Ascending aorta (tissue), 2 donors: ENCODE measurements at places on chromosomes 13 and 19.
A peak's percentile ranks its signal among the peaks of the same experiment; 100 is the strongest.

DNA sequence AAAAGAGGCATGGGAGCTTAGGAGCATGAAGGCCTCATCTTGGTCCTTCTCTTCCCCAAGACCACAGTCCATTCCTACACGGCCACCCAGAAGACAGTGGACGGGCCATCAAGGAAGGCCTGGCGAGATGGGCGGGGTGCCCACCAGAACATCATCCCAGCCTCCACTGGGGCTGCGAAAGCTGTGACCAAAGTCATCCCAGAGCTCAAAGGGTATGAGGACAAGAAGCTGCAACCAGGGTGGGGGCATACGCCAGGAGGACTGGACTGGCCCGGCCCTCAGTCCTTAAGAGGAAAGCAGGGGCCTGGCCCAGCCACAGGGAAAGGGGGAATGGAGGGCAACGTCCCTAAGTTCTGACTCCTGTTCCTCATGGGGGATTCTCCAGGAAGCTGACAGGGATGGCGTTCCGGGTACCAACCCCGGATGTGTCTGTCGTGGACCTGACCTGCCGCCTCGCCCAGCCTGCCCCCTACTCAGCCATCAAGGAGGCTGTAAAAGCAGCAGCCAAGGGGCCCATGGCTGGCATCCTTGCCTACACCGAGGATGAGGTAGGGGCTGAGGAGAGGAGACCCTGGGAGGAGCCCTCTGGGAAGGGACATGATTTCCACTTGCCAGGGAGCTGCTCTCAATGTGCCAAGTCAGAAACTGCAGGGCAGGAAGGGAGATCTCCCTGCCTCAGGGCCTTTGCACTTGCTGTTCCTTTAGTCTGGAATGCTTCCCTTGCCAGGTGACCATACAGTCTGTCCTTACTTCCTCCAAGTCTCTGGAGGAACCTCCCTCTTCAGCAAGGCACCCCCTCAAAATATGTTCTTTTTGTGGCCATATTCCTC, 1.9 kb upstream of the TMEM147 start:
- DNase-seq, result no peak

DNA sequence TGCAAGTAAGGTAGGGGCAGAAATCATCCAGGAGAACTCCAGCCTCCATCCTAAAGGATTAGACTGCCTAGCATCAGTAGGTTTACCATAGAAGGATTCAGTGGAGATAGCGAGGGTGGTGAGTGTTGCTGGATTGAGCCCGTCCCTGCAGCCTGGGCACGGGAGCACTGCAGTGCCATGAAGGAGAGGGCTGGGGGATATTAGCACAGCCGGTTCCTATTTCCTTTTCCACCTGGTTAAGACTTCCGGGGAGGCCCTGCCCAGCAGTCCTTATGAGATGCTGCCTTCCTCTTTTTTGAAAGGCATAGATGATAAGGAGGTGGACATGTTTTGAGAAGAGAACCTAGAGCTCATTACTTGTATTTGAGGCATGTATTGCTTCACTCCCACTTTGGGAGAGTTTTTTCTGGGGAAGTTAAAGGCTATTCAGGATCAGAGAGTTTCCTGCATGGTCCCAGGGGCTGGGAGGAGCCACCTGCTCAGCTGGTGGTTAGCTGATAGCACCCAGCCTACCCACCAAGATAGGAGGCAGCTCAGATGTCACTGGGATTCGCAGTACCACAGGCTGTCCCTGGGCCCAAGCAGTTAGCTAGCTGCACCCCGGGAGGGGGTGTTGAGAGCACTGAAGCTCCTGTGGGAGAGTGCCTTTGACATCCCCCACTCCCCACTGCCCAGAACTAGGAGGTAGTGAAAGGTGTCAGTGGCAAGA, 17.2 kb downstream of the ACTN4 start:
- DNase-seq, result no peak

DNA sequence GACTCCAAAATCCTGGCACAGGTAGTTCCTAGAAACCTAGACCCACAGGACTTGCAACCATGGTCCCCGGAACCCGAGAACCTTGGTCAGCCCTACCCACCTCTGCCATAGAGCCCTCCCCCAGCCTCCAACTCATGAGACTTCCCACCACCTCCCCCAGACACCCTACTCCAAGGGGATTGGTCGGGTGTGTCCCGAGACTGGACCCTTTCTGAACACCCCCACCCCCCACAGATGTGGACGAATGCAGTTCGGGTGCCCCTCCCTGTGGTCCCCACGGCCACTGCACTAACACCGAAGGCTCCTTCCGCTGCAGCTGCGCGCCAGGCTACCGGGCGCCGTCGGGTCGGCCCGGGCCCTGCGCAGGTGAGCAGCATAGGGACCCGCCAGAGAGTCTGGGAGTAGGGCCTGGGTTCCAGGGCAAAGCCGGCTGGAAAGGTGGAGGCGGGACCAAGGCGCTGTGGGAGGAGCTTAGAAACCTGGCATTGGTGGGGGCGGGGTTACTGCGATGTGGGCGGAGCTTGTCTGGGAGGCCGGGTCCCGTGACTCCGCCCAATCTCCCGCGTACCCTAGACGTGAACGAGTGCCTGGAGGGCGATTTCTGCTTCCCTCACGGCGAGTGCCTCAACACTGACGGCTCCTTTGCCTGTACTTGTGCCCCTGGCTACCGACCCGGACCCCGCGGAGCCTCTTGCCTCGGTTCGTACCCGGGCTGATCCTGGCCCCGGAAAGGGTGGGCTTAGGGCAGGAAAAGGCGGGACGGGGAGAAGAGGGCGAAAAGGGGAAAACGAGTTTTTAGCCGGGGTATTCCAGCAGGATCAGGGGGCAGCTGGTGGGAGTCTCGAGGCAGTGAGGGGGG, 11.9 kb downstream of the LTBP4 start:
- no peak for DNase-seq

GRCh38 chr19:15863272-15863671, 34.6 kb downstream of the CYP4F2 start:
- DNase-seq, result peak; percentile 7
